Fibroblast of mammary gland (primary cell): ENCODE measurements at places on chromosomes 6 and 20.

DNA sequence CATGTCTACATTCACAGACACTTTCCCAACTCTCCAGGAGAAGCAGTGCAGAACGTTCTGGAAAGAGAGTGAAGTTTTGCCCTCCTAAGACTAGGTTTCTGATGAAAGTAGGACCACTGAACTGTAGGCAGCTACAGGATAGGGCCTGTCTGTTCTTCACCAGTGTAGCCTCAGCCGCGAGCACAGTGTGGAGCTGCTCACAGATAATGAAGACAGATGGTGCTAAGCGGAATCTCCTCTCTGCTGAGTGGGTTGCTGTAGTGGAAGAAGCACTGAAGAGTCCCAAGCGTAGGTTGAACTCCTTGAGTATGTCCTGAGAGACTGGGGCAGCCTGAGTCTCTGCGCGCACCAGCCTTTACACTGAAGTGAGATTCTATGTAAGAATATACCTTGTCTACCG, 170.2 kb downstream of the PACRG start:
- no peak for DNase-seq

DNA sequence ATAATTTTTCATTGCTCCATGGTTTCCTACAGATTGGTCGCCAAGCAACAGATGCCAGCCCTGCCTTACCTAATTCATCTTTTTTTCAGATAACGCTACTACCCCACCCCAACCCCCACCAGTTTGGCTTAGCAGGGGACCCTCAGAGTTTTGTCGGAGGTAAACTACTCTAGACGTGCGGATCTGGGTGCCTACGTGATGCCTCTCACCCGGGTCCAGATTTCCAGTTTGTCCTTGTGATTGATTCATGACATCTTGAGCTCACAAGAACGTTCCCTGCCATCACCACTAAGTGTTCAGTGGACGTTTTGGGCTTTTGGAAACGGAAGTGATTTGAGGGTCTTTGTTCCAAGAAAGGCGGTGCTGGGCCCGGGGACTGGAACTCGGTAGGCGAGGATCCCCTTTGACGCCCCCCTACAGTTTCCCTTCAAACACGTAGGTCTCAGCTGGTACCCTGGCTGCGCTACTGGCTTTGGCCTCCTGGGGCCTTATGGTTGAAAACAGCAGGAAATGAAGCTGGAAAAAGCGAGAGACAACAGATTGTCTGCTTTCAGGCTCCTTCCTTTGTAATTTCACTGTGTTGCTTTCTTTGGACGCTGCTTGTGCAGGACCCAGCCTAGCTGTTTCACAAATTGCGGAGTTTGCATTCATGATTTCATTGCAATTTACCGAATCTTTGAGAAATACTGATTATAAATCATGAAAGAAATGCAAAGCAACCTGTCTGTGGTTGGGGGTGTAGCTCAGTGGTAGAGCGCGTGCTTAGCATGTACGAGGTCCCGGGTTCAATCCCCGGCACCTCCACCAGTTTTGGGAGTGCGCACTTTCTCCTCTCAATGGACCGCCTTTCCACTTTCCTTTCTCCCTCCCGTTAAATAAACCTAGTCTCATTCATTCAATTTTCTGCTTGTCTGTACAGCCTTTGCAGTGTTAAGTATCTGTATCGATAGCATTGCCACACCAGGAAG, 81.0 kb downstream of the GPX5 start:
- DNase-seq: peak; percentile 79

DNA sequence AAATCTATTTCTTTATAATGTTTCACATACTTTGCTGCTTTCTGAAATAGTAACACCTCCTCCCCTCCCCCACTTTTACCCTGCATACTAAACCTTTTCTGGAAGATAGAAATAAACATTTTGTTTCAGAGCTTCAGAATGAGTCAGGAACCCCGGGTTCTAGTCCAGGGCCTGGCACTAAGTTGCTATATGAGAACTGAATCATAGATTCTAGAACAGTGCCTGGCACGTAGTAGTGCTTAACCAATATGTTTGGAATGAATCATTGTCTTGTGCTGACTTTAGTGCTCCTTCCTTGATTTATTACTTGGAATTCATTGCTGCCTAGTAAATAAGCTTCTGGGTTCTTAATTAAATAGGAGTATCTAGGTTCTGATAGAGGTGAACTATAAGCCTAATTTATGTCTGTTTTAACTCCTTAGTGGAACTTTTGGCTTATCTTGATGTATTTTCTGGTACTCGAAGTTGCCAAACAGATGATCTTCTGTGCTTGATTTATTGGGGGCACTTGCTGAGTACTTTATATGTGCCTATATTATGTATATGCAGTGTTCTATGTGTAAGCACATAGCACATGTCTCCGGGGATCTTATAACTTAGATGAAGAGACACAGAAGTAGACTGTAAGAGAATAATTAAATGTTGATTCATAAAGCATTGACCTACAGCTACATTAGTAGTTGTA, 18.6 kb downstream of the TAB2 start:
- peak; percentile 94 for DNase-seq

GRCh38 chr6:148727104-148727503, 19.7 kb upstream of the UST start:
- no peak for DNase-seq

GRCh38 chr20:44572551-44573500, 9.6 kb upstream of the PKIG start:
- peak; percentile 96 for DNase-seq

DNA sequence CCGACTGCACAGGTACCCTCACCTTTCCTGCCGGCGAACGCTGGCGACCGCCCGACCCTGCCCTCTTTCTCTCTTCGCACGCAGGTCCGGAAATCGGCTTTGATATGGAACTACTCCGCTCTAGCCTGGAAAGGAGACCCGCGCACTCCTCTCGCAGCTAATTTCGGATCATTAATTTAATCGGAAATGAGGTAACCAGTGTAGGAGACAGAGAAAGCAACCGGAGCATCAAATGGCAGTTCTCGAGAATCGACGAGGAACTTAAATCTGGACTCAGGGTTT, 949 bp upstream of the ATXN1 start:
- DNase-seq: peak; percentile 27

DNA sequence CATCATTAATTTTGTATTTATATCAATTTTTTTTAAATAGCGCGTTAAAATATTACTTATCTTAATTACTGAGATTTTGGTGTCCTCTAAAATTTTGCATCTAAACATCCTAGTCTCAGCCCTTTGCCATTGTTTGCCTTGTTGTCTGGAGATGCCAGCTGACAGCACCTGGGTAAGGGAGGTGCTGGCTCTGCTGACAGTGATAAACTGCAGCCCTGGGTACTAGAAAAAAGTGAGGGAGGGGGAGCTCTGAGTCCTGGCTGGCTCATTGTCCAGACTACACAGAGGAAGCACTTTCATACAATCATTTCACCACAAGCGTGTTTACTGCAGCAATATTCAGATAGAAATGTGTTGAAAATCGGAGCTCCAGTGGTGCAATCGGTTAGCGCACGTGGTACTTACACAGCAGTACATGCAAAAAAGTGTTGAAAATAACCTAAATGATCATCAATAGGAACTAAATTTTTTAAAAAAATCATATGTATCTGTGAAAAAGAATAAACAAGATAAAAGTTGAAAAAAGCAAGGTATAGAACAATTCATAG, 18.5 kb upstream of the UBR2 start:
- no peak for DNase-seq

DNA sequence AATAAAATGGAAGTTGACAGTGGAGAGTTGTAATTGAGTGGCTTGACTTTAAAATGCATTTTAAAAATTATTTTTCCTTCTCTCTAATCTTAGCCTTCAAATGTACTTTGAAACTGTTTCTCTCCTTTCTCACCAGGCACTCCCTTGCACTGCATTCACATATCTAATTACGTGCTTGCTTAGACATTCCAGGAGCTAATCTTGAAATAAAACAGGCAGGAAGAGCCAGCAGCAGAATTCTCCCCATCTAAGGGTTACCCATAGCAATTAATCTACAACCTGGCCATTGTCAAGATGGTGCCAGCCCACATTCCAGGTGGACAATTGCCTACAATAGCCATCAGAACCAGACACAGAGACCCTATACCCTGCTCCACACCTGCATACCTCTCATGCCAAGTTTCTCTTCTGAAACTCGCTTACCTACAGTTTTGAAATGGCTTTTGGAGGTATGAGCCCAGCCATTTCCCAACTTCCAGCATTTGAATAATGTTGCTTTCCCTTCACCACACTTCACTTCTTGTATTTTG, 167.6 kb upstream of the GJE1 start:
- no peak for DNase-seq

GRCh38 chr6:131270534-131270933, 135.3 kb downstream of the AKAP7 start:
- no peak for DNase-seq

- no peak for DNase-seq
Measured at GRCh38 chr20:32497589-32498224, 87.4 kb downstream of the NOL4L start.

DNA sequence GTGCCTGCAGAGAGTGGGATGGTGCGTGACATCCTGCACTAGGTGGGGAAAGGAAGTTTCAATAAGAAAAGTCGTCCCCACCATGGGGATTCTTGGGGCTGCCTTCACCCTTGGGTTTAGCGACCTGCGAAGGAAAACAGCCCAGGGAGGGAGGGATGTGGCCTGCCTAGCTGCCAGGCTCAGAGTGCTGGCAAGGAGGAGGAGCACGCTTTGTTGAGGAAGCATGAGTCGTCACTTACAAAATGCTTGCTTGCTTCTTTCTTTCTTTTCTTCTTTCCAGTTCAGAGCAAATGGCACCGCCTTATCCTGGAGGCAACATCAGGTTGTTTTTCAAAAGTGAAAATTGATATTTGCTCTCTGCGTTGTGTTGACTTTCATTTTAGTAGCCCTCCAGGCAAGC, 123.2 kb downstream of the TFAP2C start:
- DNase-seq: no peak

GRCh38 chr6:41042226-41043055, at the start of gene TSPO2:
Gene TSPO2, plus strand, starts transcription at chr6:41042467. Its CDS starts 519 bp downstream, at chr6:41042986.
- DNase-seq: no peak

GRCh38 chr6:41066867-41067304, 5.3 kb downstream of the OARD1 start:
- DNase-seq: peak; percentile 84

- peak; percentile 95 for DNase-seq
Measured at GRCh38 chr6:83867527-83868161, 8.2 kb downstream of the CYB5R4 start.

GRCh38 chr6:6742535-6742934, 154.0 kb downstream of the LY86 start:
- no peak for DNase-seq

- peak; percentile 43 for DNase-seq
Measured at GRCh38 chr20:25539742-25540672, 45.3 kb downstream of the NINL start.

DNA sequence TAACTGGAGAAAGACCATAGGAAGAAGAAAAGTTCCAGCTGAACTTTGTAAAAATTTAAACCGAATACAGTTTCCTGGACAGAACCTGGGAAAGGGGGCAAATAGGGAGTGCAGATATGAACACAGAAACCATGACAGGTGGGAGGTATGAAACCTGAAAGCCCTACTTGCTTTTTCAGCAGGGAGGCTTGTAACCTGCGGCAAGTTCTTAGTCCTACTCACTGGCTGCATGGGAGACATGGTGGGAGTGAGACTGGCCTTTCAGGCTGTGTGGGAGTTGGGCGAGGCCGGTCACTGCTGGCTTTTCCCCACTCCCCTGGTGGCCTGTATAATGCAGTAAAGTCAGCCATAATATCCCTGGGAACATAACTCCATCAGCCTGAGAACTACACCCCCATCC, 54.2 kb downstream of the ROS1 start:
- DNase-seq: no peak

DNA sequence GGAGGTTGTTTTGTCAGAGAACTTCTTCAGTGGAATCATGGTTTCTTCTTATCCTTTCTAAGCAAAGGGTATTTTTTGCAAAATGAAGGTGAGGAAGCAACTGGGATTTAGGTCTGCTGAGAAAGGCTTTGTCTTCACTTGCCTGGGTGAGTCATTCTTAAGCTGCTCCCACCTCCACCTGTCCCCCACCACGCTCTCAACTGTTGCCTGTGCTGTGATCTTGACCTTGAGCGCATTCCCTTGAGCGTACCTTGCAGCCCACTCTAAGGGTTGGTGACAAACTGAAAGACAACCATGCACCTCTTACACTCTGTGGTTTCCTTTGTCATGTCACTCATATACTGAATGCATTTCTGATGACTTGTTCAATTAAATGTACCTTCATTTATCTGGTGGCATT, 641.1 kb downstream of the RNF144B start:
- DNase-seq: no peak

DNA sequence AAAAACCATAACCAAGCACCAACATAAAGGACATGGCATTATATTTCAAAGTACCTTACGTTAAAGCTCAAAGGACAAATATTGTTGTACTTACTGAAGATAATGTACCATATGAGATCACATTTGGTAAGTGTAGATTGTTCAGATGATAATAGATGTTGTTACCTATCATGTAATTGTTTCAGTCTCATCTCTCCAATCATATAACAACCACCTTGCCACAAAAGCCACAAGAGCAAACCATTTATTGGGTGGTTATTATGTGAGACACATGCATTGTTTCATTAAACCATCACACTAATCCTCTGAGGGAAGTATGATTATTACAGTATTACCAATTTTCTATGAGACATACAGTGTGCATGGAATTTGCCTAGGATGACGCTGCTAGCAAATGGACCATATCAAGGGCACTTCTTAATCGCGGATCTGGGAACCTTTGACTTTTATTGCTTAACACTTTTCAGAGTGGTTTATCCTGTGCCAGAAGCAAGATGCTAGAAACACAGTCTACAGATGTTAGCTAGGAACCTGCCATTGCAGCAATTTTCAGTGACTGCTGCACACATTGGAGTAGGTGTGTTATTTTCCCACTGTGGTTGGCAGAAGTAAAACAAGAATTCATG, 149.8 kb upstream of the AKIRIN2 start:
- no peak for DNase-seq

DNA sequence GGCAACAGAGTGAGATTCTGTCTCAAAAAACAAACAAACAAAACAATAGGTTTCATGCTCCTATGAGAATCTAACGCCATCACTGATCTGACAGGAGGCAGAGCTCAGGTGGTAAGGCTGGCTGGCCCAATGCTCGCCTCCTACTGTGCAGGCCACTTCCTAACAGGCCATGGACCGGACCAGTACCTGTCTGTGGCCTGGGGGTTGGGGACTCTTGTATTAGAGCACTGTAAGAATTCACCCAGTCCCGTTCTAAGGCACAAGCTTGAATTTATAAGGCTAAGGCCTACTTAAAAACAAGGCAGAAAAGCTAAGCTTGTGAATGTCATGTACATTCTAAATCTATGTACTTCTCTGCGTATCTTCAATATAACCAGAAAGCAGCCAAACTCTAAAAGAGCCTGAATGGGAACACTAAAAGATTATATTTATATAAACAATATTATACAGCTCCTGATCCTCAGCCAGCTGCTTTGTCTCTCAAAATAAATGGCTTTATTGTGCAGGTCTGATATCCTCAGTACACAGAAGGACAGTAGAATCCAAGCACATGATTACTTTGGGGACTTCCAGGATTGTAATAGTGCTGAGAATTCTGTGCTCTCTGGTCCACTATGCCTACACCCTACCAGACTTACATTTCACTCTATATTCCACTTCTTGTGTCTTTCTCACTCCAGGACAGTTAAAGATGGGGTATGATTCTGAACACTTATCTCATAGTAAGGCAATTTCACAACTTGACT, 64.5 kb upstream of the DST start:
- DNase-seq: no peak

GRCh38 chr20:48921883-48922820, 641 bp downstream of the ARFGEF2 start:
- peak; percentile 37 for DNase-seq

- no peak for DNase-seq
Measured at GRCh38 chr6:143087856-143088255, 27.2 kb downstream of the AIG1 start.

GRCh38 chr6:169366258-169366901, 112.7 kb upstream of the THBS2 start:
- no peak for DNase-seq
